ENCODE measurements at places on chromosomes 16 and 17. TPM values are rescaled to one million over a fixed set of nuclear protein-coding genes. Genes with fewer than 3 reads are reported as not detected.

DNA sequence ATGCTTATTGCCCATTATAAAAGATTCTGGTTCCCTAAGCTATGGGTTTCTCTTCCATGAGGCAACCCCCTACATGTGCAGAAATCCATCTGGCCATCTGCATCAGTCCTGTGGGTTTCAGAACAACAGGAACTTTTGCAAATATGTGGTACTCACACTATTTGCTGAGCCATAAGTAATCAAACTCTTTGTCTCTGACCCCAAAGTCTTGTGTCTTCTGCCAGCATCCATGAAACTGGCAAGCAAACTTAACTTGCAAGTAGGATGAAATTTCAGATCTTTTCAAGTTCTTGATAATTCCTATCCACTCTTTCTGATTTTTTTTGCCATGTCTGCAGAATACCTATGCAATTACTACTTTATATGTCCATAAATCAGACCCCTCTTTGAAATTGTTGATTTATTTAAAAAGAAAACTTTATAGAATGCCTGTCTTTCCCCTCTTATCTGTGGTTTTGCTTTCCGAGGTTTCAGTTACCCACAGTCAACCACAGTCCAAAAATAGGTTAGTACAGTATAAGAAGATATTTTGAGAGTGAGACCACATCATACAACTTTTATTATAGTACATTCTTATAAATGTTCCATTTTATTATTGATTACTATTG lies 158.4 kb upstream of the IRX3 start:
- no peak for DNase-seq

- DNase-seq, result no peak
Observed at GRCh38 chr16:28843766-28844165, 2.4 kb downstream of the TUFM start.

GRCh38 chr17:65093930-65094329 lies 37.4 kb upstream of the GNA13 start:
- DNase-seq, result no peak

DNA sequence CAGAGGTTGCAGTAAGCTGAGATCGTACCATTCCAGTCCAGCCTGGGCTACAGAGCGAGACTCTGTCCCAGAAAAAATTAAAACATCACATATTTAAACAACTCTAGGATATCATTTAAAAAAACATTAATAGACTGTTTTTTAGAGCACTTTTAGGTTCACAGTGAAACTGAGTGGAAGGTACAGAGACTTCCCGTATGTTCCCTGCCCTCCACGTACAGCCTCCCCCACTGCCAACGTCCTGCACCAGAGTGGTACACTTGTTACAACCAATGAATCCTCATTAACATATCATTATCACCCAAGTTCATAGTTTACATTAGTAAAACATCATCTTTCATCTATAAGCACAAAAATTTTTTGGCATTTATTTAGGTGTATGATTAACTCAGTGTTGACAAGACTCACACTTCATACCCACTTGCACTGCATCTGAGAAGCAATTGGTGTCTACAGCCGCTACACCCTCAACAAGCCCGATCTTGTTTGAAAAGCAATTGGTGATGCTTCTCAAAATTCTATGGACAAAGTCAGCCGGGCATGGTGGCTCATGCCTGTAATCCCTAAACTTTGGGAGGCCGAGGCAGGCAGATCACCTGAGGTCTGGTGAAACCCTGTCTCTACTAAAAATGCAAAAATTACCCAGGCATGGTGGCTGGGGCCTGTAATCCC lies 39.9 kb upstream of the STH start:
- DNase-seq, result no peak

The CTCF gene
- 39.8 TPM for total RNA-seq

The CA5A gene
- 0.14 TPM for total RNA-seq

The TBC1D3I gene
- total RNA-seq, result 1.4 TPM

DNA sequence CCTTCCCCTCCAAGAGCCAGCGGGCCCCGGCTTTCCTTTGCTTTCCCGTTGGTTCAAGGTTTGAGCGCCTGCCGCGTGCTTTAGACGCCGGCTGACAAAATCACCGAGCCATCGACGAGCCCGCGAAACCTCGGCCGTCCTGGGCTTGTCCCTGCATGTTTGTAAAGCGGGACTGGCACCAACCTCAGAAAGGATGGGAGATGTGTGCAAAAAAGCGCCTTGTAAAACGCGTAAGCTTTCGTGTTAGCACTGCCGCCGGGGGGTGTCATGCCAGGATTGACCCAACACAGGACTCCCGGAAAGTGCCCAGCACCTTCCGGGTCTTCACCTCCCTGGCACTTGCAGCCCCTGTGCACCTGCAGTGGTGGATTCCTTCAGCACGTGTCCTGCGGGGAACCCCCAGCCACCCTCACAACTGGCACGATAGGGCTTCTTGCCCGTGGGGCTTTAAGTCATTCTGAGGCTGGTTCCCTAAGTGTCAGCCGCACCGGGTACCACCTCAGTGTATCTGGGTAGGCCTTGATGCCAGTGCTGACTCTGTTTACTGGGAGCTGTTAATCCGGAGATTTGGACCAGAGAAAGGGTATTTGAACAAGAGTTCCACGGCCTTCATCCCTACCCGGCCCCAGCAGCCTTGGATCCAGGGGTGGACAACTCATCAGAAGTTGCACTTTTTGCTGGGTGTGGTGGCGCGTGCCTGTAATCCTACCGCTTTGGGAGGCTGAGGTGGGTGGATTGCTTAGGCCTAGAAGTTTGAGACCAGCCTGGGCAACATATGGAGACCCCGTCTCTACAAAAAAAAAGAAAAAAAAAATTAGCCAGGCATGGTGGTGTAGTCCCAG lies 817 bp downstream of the NDUFAF8 start:
- DNase-seq, result no peak

DNA sequence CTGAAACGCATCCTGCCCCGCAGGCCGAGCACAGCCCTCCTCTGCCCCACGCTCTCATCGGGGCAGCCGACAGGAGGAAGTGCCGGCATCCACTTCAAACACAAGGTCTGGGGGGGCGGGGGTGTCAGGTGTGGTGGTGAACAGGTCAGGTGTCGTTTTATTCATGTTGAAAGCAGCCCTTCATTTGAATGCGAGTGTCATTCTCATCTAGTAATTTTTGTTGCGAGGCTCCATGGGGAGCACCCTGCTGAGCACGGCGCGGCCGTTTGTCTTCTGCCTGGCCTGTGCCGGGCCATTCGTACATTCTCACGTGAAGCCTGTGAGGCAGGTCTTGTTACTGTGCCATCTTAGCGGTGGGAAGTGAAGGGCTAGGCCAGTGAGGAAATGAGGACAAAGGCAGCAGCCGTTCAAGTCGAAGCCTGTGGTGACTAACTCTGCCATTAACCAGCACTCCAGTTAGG lies 1.9 kb downstream of the ACSF3 start:
- DNase-seq, result no peak

The SLC47A1 gene
- 15.4 TPM for total RNA-seq

Data from mucosa of gallbladder (tissue), 1 donor.